ENCODE measurements at places on chromosomes 5 and 9.
A peak's percentile ranks its signal among the peaks of the same experiment; 100 is the strongest.

DNA sequence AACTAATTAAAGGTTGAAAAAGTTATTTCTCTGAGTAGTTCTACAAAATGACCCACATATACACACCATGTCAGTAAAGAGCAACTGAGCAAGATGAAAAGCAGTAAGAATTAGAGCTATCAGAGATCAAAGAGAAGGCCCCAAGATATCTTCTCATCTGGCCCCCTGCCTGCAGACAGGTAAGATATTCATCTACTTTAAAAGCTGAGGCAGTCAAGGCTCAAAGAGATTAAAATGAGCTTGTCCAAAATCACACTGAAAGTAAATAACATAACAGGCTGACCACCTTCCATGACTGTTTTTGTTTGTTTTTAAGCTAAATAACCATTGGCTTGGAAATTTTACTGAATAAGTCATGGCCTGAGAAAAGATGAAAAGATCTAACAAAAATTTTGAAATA lies 266.2 kb downstream of the FBXL17 start:
- no peak for DNase-seq

DNA sequence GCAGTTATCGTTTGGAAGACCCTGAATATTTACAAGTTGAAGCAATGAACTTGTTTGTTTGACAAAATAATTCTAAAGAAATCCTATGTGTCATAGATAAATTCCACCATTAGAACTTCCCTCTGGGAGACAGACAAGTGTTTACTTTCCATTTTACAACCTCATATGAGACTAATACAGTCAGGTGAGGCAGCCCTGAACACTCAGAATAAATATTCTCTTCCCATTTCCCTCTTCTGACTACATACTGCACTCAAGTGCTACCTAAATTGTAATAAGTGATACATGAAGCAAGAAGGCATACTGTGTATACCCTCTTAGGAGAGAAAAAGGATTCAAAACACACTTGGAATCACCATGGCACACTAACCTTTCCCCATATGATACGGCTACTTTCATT lies 6.8 kb downstream of the RASEF start:
- DNase-seq, result no peak

DNA sequence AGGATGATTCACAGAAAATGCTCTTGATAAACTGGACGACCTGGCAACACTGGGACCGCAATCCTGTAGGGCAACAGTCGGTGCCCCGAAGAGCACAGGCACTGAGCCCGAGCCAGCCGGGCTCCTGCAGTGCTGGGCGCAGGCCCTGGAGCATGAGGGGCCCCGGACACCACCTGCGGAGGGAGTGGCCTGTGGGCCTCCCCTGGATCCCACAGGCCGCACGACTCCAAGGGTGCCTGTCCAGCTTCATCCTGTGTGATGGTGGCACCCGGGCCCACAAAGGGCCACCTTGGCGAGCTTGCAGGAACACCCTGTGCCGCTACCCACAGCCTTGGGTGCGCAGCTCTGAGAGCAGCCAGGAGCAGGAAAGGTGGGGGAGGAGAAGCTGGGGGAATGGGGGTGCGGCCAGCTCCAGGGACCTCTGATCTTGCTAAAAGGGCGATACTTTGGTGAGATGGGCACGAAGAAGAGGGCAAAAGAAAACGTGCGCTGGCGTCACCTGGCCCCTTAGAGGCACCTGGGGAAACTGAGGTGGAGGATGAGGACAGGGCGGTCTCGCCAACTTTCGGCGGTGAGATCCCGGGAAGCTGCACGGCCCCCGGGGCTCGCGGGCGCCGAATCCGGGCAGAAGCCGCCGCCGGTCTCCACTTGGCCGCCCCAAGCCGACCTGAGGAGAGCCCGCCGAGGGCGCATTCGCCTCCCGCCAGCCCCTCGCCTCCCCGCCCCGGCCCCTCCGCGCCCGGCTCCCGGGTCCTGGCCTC lies 722 bp downstream of the TBC1D9B start:
- peak; percentile 19 for DNase-seq

GRCh38 chr5:122909470-122910100 lies 64.2 kb downstream of the SNX24 start:
- DNase-seq, result no peak

GRCh38 chr9:137456864-137457405 lies 2.2 kb downstream of the NSMF start:
- DNase-seq, result no peak

GRCh38 chr5:118311103-118311819 lies 677.1 kb downstream of the DTWD2 start:
- no peak for DNase-seq
